ENCODE measurements at places on chromosomes 1 and 21. TPM values are rescaled to one million over a fixed set of nuclear protein-coding genes. Genes with fewer than 3 reads are reported as not detected.

GRCh38 chr21:42543106-42543847 lies 29.6 kb downstream of the SLC37A1 start:
- DNase-seq: no peak

DNA sequence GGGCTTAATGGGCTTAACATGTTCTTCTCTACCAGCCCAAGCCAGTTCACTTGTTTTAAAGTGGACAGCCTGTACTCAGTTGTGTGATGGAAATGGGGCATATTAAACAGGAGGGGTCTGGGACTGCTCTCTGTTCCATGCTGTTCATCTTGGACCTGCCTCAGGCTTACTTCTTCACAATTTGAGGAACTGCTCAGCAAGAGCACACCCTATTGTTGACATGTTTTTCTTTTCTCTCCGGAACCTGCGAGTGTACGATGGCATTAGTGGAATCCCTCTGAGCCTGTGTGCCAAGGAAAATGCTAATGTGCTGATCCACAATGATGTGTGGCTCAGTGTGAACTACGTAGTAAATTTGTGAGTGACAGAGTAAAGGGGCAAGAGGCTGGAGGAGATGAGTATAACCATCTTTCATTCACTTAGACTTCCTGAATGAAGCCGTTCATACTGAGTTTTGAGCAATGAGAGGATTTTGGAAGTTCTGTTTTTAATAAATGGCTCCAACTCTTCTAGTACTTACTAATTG lies 6.9 kb downstream of the AHCYL1 start:
- no peak for DNase-seq

- no peak for DNase-seq
Measured at GRCh38 chr1:159803956-159804689, 2.0 kb downstream of the FCRL6 start.

Gene HSPB7
- total RNA-seq: not detected

All from H4 (cell line).